NCI-H1436 treated with DMSO at 0.1 percent for 48 hours (cell line): ENCODE measurements at places on chromosomes 6 and 20.

DNA sequence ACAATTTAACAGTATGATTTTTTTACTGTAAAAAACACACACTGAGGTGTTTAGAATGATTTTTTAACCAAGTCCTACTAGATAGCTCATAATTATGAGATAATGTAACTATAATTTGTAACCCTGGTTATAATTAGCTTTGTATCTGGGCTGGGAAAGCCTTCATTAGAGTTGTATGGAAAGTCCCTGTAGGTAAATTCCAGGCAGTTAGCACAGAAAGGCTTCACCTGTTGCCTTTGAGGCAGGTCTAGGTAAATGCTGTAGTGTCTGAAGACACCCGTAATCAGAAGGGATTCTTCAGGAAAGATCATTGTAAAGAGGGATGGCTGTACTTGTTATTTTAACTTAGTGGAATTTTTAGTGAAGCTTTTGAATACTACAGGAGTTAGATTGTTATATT lies 1.9 kb downstream of the TMEM200A start:
- DNase-seq, result no peak

- DNase-seq, result no peak
These were observed 1355.9 kb downstream of the GRIK2 start for GRCh38 chr6:102749210-102749971.

GRCh38 chr6:135987226-135987625 lies 135.7 kb downstream of the PDE7B start:
- no peak for DNase-seq

GRCh38 chr6:75752365-75752764 lies 3.3 kb downstream of the MYO6 start:
- no peak for DNase-seq

DNA sequence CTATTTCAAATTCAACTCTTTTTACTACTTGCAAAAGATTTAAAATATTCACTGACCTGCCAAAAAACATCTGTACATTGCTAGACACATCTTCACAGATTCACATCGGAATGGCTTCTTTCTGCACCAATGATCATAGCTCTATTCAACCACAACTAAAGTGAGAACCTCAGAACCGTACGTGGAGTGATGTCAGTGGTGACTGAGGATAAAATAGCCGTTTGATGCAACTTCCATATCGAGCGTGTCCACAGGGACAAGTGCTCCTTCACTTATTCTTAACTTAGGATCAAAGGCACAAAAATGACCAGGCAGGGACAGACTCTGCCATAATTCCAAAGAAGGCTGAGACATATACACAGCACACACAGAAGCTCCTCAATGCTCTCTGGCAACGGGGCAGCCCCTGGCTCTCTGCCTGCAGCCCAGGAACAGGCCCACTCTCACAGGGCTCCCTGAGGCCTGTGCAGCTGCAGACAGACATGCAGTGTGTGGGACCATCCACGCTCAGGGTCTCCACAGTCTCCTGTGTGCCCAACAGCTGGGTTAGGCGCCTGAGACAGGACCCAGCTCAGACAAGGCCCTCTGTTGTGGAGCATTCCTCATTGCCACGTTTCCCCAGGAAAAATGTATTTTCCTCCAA lies 22.8 kb downstream of the FYN start:
- DNase-seq, result no peak

- no peak for DNase-seq
These were observed 21.0 kb downstream of the OPRM1 start for GRCh38 chr6:154060076-154060475.

GRCh38 chr20:9172851-9173250 lies 104.0 kb downstream of the PLCB4 start:
- DNase-seq, result no peak

- DNase-seq, result no peak
These were observed 195.7 kb downstream of the PRL start for GRCh38 chr6:22101163-22101562.

DNA sequence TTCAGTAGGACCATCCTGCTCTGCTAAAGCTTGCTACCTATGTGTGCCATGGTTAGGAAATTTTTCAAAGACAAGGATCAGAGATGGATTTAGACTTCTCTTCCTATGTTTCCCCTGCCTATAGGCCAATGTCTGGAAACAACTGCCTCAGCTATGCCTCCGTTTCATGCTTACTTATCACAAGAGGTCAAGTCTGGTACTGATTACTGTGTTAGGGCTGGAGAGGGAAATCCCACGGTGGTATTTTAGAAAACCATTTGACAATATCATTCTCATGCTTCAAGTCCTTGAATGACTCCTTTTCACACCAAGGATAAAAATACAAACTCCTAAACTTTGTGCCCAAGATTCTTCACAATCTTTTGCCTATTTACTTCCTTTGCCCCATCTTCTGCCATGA lies 484.3 kb downstream of the DHX35 start:
- no peak for DNase-seq

DNA sequence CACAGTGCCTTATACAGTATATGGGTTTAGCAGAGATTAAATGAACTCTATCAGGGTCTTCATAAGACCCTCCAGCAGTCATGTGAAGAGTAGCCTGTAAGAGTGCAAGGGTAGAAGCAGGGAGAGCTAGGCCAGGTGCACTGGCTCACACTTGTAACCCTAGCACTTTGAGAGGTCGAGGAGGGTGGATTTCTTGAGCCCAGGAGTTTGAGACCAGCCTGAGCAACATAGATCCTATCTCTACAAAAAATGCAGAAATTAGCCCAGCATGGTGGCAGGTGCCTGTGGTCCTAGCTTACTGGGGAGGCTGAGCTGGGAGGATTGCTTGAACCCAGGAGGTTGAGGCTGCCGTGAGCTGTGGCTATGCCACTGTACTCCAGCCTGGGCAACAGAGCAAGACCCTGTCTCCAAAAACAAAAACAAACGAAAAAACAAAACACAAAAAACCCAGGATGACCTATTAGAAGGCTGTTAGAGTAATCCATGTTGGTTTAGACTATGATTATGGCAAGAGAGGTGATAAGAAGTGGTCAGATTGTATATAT lies 31.9 kb downstream of the NCOA3 start:
- DNase-seq, result no peak

GRCh38 chr6:38134704-38135088 lies 315.2 kb downstream of the ZFAND3 start:
- no peak for DNase-seq

DNA sequence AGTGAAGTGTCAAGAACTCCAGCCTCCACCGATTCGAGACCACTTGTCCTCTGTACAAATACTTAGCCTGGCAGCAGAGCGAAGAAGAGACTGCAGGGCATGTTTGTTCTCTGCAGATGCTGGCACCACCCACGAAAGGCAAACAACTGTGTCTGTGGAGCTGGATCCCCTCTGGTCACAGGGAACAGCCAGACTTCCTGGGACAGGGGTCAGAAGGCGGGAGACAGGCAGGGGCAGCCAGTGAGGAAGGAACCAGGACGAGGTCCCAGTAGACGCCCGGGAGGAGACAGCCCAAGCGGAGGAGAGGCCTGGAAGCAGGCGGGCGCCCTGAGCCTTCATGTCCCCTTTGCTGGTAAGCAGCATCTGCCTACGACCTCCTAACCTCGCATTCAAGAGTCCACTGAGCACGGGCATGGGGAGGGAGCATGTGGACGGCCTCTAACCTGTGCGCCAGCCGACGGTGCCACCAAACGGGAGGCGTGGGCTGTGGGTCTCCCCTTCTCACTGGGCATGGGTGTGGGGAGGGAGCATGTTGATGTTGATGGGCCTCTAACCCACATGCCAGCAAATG lies 265.5 kb downstream of the DLL1 start:
- DNase-seq, result no peak

DNA sequence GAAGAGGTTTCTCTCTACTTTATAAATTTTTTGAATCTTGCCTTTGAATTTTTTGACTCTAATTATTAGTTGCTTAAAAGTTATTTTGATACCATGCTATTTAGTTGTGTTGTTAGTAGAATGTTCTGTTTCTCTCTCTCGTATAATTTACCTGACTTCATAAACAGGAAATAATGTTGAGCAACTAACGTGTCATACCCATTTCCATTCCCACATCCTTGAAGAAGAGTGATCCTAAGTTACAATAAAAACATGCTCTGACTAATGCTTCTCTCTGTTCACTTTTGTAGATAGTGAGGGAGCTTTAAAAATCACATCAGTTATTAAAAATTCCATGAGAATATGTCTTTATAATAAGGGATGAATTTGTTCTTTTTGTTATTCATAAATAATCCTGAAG lies 69.7 kb downstream of the SAMD5 start:
- no peak for DNase-seq

DNA sequence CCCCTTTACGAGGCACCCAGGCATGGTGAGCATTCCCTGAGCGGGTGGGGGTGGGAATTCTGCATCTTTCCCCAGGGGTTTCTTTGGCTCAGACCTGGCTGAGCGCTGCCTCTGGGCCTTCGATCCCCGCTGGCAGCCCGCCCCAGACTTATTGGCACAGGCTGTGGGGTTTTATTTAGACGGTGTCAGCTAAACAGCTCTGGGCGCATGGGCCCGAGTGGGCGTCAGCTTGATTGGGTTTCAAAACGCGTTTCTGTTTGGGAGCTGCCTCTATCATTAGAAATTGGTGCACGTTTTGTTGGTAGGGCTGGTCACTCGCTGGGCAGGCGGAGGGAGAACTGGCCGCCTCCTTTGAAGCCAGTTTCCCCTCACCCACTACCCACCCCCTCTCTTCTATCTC lies 21.0 kb downstream of the PMEPA1 start:
- DNase-seq, result no peak

- DNase-seq, result no peak
These were observed 25.0 kb downstream of the CPNE5 start for GRCh38 chr6:36814249-36814648.

DNA sequence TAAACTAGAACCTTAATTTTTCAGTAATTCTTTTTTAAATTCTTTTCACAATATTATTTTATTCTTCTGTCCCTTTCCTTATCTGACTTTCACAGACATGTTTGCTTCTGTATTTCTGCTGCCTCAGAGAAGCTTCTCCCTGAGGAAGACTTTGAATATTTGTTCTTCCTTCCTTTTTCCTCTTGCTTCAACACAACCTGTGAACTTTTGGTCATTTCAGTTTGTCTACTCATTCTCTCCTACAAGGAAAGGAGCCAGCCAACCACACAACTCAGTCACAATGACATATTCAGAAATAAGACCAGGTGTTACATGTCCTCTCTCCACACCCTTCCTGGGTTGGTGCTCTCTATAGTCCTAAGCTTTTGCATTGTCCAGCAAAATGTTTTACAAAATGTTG lies 310.4 kb downstream of the TFAP2B start:
- no peak for DNase-seq

DNA sequence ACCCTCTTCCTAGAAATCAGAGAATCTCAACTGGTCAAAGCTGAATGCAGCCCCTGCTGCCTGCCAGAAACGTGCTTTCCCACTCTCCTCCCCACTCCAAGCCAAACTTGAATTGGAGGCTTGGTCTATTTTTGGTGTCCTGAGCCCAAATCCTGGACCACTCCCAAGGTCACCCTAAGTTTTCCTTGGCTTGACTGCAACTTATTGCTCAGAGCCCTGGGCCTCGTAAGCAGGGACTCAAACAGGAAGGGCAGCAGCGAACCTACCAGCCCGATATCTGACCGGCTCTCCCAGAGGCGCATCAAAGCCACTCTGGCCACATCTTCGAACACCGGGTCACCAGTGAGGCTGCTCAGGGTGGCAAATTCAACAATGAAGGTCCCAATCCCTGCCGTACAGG lies 12.7 kb downstream of the EDEM2 start:
- no peak for DNase-seq

DNA sequence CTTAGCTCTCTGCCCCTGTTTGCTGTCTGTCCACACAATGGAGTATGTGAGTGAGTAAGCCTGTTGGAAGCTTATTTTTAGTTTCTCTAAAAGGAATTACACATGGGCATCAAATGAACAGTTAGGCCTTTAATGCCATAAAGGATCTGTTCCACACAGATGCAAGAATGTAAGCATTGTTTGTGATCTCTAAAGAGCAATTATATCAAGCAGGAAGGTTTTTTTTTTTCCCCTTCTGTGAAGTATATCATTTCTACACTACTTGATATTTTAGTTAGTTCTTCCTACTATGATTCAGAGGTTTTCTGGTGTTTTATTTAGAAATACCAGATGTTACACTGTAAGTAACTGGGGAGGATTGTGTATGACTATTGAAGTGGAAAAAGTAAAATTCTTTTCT lies 627.5 kb downstream of the COL12A1 start:
- DNase-seq, result no peak

DNA sequence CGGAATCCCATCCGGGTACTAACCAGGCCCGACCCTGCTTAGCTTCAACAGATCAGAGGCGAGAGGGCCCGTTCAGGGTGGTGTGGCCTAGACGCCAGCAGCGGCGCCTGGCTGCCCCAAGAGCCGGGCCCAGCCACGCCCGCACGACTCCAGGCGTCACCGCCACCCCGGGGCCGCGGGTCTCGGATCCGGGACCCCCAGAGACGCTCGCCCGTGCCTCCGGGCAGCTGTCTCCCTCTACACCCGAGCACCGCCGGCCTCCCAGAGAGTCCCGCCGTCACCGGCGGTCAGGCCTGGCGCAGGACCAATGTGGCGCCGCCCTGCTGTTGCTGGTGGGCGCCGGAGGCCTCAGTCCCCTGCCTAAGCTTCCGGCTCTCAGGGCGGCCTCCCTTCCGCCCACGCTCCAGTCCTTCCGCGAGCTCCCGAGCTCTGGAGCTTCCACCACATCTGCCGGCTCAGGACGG lies 441.2 kb upstream of the DEFB115 start:
- DNase-seq, result no peak

DNA sequence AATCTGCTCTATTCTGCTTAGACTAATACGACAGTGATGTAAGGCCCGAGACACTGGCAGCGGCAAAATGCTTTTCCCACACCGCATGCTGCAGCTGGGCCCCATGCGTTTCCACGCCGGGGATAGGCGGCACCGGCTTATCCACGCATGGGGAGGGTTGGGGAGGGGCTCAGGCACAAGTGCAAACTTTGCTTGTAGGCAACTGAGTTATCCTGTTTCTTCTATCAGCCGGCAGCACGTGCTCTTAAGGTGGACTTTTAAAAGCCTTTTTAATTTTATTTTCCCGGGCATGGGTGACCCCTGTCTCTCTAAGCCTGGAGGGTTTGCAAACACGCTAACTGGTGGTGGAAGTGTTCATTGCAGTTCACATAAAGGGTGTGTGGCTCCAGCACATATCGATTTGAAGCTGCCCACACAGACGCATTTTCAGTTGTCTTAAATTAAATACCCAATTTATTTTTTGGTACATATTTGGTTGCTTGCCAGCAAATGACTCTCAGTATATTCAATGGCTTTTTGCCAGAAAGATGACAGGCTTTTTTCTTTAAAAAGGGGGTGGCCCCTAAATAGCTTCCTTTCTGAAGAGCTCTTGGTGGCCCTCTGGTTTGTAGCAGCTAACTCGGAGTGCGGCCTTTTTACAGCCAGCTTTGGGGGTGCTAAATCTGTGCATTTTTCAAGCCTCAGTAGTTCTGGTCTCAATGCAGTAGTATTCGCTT lies 561.8 kb upstream of the AGPAT4 start:
- DNase-seq, result no peak
